ENCODE measurements at places on chromosomes 7 and 10. TPM values are rescaled to one million over a fixed set of nuclear protein-coding genes. Genes with fewer than 3 reads are reported as not detected.

DNA sequence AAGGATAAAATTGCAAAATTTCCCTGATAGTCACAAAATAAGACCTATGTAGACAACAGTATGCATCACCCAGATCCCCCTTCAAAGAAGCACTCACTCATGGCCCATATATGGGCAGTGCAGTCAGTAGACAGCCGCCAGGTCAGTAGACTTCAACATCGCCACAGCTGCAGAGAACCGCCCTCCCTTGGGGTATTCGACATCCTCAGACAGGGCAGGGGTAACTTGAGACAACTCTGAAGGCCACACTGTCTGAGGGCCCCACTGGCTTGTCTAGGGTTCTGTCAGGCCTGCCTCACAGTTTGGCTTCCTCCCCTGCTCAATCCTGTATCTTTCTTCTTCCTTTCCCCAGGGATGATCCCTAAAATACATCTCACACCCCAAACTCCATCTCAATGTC lies 172.3 kb downstream of the IMMP2L start:
- DNase-seq, result no peak
- H3K36me3 ChIP-seq, result no peaks in the 10 kb centered on the region
- no peaks in the 10 kb centered on the region for H3K27me3 ChIP-seq
- no peaks in the 10 kb centered on the region for H3K4me1 ChIP-seq

DNA sequence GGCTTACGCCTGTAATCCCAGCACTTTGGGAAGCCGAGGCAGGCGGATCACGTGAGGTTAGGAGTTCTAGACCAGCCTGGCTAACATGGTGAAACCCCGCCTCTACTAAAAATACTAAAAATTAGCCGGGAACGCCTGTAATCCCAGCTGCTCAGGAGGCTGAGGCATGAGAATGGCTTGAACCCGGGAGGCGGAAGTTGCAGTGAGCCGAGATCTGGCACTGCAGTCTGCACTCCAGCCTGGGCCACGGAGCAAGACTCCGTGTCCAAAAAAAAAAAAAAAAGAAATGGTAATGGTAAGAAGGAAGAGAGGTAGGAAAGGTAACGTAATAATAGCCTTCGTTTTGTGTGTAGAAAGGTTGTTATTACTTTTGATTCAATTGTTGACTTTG lies 1.2 kb downstream of the HSPA14 start:
- no peaks in the 10 kb centered on the region for H3K27me3 ChIP-seq
- H3K4me1 ChIP-seq, result peaks cover 18% of the 10 kb centered on the region
- H3K36me3 ChIP-seq, result peaks cover 21% of the 10 kb centered on the region
- H3K27ac ChIP-seq, result peak overlapping the region; percentile 97
- peak overlapping the region; percentile 79 for H3K4me3 ChIP-seq

DNA sequence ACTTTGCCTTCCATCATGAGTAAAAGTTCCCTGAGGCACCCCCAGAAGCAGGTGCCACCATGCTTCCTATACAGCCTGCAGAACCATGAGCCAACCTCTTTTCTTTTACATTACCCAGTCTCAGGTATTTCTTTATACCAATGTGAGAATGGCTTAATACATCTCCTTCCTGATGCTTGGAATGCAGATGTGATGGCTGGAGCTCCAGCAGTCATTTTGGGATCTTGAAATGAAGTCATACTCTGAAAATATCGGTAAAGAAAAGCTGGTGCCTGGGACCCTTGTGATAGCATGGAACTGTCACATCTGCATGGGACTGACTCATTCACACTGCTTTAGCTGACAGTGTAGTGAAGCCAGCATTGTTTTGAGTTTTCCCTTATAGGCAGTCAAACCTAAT lies 634.5 kb upstream of the NRP1 start:
- no peaks in the 10 kb centered on the region for H3K4me1 ChIP-seq
- no peaks in the 10 kb centered on the region for H3K36me3 ChIP-seq
- H3K27ac ChIP-seq, result no peak overlapping the region
- DNase-seq, result no peak
- no peak overlapping the region for H3K4me3 ChIP-seq

DNA sequence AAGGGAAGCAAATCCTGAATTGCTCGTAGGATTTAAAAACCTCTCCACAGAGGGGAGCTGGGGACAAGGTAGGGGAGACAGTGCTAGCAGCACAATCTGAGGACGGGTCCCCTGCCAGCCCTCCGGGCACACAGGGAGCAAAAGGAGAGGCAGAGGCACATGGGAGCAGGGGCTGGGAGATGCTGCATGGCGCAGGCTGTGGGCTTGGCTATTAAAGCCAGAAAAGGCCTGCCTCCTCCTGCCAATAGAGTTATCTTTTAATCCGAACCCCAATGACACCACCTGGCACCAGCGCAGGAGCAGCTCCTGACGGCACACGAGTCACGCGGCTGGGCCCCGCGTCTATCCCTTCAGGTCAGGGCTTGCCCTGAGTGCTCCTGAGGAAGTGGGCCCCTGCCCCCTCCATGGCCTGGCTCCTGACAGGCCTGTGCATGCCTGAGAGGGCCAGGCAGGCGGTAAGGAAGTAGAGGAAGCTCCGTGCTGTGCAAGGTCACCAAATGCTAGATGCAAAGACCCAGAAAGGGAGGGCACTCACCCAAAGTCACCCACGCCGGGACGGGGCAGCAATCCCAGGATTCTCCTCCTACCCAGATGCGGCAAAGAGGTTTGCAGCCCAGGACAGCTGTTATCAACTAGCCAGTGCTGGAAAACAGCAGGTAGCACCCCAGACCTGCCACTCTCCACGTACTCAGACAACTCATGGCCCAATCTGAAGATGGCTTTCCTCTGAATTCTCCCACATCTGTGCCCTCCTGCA lies 28.1 kb downstream of the DLG5 start:
- H3K4me1 ChIP-seq, result peaks cover 53% of the 10 kb centered on the region
- H3K27me3 ChIP-seq, result no peaks in the 10 kb centered on the region
- no peak overlapping the region for H3K4me3 ChIP-seq
- H3K27ac ChIP-seq, result peak overlapping the region; percentile 47
- H3K36me3 ChIP-seq, result no peaks in the 10 kb centered on the region

DNA sequence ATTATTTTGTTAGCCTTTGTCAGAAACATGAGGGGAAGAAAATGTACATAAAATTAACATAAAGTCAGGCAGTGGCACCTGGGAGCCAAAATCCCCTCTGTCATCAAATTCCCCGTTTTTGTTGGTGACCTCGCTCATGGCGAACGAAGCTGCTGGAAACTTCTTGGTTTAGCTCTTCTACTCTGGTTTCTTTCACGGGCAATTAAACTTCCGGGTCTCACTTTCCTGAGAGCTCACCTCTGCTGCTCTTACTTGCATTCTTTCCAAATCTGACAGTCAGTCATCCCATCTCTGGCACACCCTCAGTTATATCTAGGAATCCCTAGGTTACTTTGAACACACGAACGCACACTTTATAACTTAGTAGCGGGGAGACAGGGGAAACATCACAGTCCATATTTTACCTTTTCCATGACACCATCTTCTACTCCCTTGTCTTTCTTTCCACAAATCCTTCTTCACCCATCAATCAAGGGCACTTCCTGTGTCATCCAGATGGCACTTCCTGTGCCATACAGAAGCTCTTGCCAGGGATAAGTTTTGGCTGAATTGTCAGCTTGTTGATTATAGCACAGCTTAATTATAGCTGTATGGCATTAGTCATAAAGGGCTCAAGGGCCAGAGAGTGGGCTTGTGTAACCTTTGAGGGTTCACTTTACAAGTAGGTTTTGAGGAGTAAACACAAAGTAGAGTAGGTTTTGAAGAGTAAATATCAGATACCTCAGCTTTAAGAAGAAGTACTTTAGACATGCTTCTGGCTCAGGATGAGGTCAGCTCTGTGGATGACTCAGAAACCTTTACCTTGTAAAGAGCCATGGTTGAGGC lies 105.1 kb downstream of the GATA3 start:
- no peaks in the 10 kb centered on the region for H3K36me3 ChIP-seq
- no peak overlapping the region for H3K27ac ChIP-seq
- H3K27me3 ChIP-seq, result no peaks in the 10 kb centered on the region
- no peaks in the 10 kb centered on the region for H3K4me1 ChIP-seq
- DNase-seq, result no peak

- no peak for DNase-seq
- peaks cover 28% of the 10 kb centered on the region for H3K36me3 ChIP-seq
- no peak overlapping the region for H3K27ac ChIP-seq
- H3K4me1 ChIP-seq, result no peaks in the 10 kb centered on the region
- no peaks in the 10 kb centered on the region for H3K27me3 ChIP-seq
Observed at GRCh38 chr7:140726281-140726680, 29.8 kb downstream of the NDUFB2 start.

- H3K36me3 ChIP-seq, result no peaks in the 10 kb centered on the region
- no peaks in the 10 kb centered on the region for H3K27me3 ChIP-seq
- H3K4me3 ChIP-seq, result no peak overlapping the region
- no peak for DNase-seq
- H3K27ac ChIP-seq, result no peak overlapping the region
- no peaks in the 10 kb centered on the region for H3K4me1 ChIP-seq
Observed at GRCh38 chr10:88346144-88346977, 236.8 kb downstream of the RNLS start.

DNA sequence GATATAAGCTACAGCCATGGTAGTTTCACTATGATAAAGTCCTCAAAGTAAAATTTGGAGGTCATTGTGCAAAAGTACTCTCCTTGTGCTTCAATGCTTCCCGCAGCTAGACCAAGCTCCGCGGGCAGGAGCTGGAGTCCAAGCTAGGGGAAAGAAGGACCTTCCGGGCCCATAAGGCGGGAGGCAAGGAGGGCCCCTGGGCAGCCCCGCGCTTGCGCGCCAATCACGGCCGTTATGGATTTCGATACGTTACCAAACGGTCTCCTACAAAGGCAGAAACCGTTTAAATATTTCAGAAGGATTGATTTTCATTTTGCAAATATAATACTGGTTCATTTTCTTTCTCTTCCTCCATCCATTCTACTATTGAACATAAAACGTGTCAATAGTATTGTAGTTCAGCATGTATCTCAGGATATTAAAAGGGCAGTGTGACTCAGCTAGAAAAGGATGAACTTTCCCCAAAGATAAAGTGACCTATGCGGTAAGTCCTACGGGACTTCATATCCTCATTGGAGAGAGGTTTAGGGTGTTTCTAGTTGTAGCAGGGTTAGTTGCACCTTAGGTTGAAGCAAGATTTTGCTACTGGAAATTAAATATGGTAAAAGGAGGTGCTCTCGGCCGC lies 128.0 kb downstream of the KIF20B start:
- H3K4me3 ChIP-seq, result no peak overlapping the region
- no peaks in the 10 kb centered on the region for H3K27me3 ChIP-seq
- no peak overlapping the region for H3K27ac ChIP-seq
- no peaks in the 10 kb centered on the region for H3K4me1 ChIP-seq
- DNase-seq, result no peak

DNA sequence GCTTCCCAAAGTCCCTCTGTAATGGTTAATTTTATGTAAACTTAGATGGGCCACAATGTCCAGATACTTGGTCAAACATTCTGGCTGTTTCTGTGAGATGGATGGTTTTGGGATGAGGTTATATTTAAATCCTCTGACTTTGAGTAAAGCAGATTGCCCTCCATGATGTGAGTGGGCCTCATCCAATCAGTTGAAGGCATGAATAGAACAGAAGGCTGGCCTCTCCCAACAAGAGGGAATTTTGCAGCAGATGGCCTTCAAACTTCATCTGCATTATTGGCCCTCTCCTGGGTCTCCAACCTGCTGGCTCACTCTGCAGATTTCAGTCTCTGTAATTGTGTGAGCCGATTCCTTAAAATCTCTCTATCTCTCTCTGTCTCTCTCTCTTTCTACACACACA lies 362.3 kb downstream of the GRID1 start:
- H3K36me3 ChIP-seq, result no peaks in the 10 kb centered on the region
- DNase-seq, result no peak
- H3K27ac ChIP-seq, result no peak overlapping the region
- no peaks in the 10 kb centered on the region for H3K27me3 ChIP-seq
- no peak overlapping the region for H3K4me3 ChIP-seq
- H3K4me1 ChIP-seq, result peaks cover 10% of the 10 kb centered on the region

GRCh38 chr10:62506371-62506770 lies 132.2 kb downstream of the ZNF365 start:
- no peak for DNase-seq
- H3K27me3 ChIP-seq, result no peaks in the 10 kb centered on the region
- H3K27ac ChIP-seq, result no peak overlapping the region
- no peaks in the 10 kb centered on the region for H3K36me3 ChIP-seq
- H3K4me3 ChIP-seq, result no peak overlapping the region

GRCh38 chr10:79268161-79268601 lies 79.1 kb upstream of the PPIF start:
- no peaks in the 10 kb centered on the region for H3K27me3 ChIP-seq
- no peak overlapping the region for H3K4me3 ChIP-seq
- H3K36me3 ChIP-seq, result no peaks in the 10 kb centered on the region
- peaks cover 55% of the 10 kb centered on the region for H3K4me1 ChIP-seq

- H3K4me3 ChIP-seq, result peak overlapping the region; percentile 87
- no peaks in the 10 kb centered on the region for H3K27me3 ChIP-seq
- H3K4me1 ChIP-seq, result peaks cover 10% of the 10 kb centered on the region
- DNase-seq, result no peak
- peak overlapping the region; percentile 69 for H3K27ac ChIP-seq
Observed at GRCh38 chr10:11610826-11611247, 613 bp downstream of the USP6NL start.

- H3K36me3 ChIP-seq, result no peaks in the 10 kb centered on the region
- H3K4me3 ChIP-seq, result no peak overlapping the region
- no peaks in the 10 kb centered on the region for H3K4me1 ChIP-seq
- no peak for DNase-seq
- no peaks in the 10 kb centered on the region for H3K27me3 ChIP-seq
Observed at GRCh38 chr7:1526271-1526754, 4.2 kb upstream of the MAFK start.

- no peak overlapping the region for H3K27ac ChIP-seq
- no peak overlapping the region for H3K4me3 ChIP-seq
- no peaks in the 10 kb centered on the region for H3K27me3 ChIP-seq
Observed at GRCh38 chr10:43855667-43856210, 207.1 kb upstream of the ZNF32 start.

GRCh38 chr10:5071411-5072198 lies 22.6 kb upstream of the AKR1C3 start:
- H3K36me3 ChIP-seq, result no peaks in the 10 kb centered on the region
- H3K4me1 ChIP-seq, result peaks cover 17% of the 10 kb centered on the region
- DNase-seq, result no peak

- no peaks in the 10 kb centered on the region for H3K4me1 ChIP-seq
- H3K4me3 ChIP-seq, result no peak overlapping the region
- no peak for DNase-seq
- H3K27ac ChIP-seq, result no peak overlapping the region
Observed at GRCh38 chr7:84112771-84113170, 81.8 kb downstream of the SEMA3A start.

Gene ARHGEF5
- 0.30 TPM for total RNA-seq

Gene NUDT13
- 1.1 TPM for total RNA-seq

Gene CAV2
- total RNA-seq, result 18.4 TPM

Gene FAM200A
- 3.4 TPM for total RNA-seq

Gene PKD2L1
- total RNA-seq, result not detected

Gene GRID2IP
- total RNA-seq, result not detected

Gene VSTM2A
- not detected for total RNA-seq

Gene TMEM176A
- total RNA-seq, result 13.7 TPM
